ENCODE measurements at places on chromosomes 4 and X.

GRCh38 chr4:165077034-165077578, 23.4 kb downstream of the TRIM75 start:
- no peak for DNase-seq

- no peak for DNase-seq
These were observed 23.1 kb downstream of the ATP11C start for GRCh38 chrX:139909712-139910111.

GRCh38 chrX:125544031-125544660, 224.5 kb downstream of the TEX13C start:
- no peak for DNase-seq

DNA sequence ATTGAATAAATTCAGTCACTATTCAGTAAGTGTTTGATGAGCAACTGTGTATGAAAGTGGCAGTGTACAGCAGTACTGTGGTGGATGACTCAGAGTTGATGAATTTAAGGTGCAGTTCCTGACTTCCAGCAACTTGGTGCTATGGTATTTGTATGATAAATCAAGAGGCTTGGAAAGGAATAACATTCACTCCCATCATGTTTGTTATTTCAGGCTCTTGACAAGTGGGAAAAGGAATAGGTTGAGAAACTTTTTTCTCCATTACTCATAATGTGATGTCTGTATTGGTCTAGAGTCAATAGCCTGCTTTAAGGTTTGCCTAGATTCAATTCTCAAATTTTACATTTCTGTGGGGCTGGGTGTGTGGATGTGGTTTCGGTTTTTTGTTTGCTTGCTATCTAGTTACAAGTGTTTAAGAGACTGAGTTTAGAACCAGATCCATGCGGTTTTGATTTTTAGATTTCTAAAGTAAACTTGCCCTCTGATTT, 35.1 kb upstream of the CYP2U1 start:
- no peak for DNase-seq

DNA sequence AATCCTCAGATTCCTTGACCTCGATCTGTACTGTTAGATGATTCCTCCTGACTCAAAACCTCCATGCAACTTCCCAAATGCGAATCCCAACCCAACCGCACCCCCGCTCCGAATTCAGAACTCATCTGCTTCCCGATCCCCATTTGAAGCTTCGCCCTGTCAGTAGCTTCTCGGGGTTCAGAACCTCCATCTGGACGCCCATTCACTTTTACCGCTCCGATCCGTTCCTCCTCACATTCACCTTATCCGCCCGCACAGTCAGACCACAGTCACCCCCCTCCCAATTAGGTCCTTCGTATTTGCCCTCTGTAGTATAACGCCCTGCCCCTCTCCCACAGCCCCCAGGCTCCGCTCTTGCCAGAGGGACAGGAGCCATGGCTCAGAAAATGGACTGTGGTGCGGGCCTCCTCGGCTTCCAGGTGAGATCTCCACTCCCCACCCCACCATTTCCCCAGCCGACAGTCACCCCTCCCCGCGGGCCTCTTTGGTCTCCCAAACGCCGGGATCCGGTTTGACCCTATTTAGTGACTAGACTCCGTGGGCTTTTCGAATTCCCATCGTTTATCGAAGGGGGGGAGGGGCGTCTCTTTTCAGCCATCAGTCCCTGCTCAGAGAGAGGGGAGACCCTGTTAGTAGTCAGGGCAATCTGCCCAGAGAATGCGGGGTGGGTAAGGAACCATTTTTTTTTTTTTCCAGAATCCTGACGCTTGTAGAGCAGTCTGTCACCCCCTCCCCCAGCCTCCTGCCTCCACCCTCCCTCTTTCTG, 691 bp downstream of the MAGED1 start:
- no peak for DNase-seq

GRCh38 chr4:37604461-37604860, 81.7 kb downstream of the RELL1 start:
- no peak for DNase-seq

Measured in sciatic nerve (tissue), 2 donors.